ENCODE measurements at places on chromosomes 4 and X.

- DNase-seq, result peak; percentile 7
These were observed 999.4 kb downstream of the GLUD2 start for GRCh38 chrX:122046815-122047214.

DNA sequence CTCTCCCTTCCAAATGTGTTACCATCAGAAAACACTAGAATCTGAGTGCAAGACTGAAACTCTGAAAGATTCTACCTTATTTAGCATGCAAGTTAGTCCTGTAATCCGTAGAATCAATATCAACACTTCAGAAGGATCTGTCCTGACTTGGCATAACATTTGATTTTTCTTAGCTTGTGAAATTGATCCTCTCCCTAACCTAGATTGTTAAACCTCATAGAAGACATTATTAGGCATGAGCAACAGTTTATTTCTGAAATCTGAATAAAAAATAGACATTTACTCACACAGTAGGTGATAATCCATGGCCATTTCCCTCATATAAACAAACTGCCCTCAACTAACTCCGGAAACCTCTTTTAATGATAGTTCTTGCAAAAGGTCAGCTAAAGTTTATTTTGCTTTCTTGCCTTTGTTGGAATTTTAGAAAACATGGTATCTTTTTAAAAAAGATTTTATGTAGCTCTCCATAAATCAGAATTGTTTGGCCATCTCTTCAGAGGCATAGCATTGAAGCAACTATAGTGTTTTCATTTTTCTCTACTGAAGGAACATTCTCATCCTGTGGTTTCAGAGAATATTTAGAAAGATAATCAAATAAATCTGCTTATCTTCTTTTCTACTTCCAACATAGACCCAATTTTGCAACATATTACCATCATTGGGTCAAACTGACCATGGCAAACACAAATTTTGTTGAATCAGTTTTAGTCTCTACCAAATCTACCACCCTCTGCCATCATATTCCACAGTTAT lies 38.5 kb upstream of the PDLIM5 start:
- no peak for DNase-seq

DNA sequence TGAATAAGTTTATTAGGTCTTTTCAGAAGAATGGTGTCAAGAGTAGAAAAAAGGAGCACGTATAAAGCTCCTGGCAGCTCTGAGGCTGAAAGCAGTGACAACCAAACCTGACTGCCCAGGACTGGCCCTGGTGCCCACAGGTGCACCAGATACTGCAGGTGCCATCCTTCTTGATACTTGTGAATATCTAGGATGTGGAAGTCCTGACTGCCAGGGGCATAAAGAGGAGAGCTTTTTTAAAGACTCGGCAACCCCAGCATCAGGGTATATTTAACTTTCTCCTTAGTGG lies 60.7 kb downstream of the TMEM150C start:
- DNase-seq, result no peak

GRCh38 chr4:100106982-100107381 lies 83.3 kb downstream of the DDIT4L start:
- DNase-seq, result no peak

DNA sequence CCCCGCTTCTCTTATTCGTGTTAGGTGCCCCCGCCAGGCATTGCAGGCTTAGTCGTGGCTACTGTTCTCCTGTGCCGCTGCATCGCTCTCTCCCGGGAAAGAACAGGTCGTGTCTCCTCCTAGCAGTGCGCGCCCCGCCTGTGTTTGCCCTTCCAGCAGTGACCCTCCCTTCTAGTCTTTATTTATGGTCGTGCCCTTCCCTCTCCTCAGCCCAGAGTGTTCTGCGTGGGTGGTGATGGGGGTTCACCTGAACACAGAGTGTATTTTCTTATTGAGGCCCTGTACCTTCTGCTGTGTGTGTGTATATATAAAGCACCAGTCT lies 15.2 kb downstream of the USP11 start:
- DNase-seq, result no peak

DNA sequence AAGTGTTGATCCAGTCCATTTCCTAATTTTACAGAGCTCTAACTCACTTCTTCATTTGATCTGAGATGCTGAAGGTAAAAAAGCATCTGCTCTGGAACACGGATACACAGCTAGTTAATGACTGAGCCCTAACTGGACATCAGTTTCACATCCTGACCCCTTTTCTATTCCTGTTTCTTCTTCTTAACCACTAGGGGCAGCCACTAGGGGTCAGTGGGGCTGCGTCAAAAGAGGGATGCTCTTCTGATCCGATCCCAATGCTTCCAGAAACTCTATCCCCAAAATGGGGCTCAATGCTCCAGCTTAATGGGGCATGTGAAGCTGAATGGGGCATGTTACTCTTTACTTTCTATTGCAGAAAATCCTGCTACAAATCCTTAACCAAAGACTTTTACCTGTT lies 33.4 kb upstream of the PHKA2 start:
- DNase-seq, result peak; percentile 18

All from fibroblast of pulmonary artery (primary cell).